Pancreas (tissue), 10 donors: ENCODE measurements at places on chromosomes 12 and 14. TPM values are rescaled to one million over a fixed set of nuclear protein-coding genes. Genes with fewer than 3 reads are reported as not detected.

DNA sequence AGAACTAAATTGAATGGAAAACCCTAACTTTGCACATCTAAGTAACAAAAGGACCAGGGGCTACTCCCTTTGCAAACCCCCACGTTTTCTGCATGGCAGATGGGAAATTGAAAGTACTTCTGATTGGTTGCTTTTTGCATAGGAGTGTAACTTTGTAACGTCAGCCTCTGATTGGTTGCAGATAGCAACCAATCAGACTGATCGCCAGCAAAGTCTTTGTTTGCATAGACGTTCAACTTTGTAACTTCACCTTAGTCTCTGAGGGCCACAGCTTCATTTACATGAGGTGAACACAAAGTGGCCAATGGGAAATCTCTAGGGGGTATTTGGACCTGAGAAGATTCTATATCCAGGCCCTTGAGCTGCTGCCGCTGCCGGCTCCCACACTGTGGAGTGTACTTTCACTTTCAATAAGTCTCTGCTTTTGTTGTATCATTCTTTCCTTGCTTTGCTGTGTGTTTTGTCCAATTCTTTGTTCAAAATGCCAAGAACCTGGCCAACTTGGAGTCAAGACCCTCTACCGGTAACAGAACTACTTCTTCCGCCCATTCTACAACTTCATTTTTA is 102.5 kb upstream of the PRICKLE1 start:
- no peaks in the 10 kb centered on the region for H3K36me3 ChIP-seq
- no peak for DNase-seq
- no peak overlapping the region for H3K27ac ChIP-seq
- no peak overlapping the region for H3K4me3 ChIP-seq

DNA sequence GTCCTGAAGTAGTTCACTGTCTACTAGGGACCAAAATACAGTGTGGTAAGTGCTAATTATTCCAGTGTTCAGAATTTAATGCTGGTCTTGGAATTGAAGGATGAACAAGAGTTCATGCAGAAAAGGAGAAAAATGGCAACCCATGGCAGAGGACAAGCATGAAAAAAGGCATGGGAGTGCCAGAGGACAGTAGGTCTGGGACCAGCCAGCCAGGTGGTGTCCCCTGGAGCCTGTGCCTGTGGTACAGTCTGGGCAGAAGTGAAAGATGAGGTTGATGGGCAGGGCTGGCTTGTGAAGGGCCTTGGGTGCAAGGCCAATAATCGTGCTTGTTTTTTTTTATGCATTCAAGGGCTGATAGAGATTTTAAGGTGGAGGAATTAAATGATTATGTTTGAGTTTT is 21.0 kb downstream of the C12orf75 start:
- H3K4me1 ChIP-seq, result no peaks in the 10 kb centered on the region
- no peak overlapping the region for H3K27ac ChIP-seq
- no peaks in the 10 kb centered on the region for H3K36me3 ChIP-seq

DNA sequence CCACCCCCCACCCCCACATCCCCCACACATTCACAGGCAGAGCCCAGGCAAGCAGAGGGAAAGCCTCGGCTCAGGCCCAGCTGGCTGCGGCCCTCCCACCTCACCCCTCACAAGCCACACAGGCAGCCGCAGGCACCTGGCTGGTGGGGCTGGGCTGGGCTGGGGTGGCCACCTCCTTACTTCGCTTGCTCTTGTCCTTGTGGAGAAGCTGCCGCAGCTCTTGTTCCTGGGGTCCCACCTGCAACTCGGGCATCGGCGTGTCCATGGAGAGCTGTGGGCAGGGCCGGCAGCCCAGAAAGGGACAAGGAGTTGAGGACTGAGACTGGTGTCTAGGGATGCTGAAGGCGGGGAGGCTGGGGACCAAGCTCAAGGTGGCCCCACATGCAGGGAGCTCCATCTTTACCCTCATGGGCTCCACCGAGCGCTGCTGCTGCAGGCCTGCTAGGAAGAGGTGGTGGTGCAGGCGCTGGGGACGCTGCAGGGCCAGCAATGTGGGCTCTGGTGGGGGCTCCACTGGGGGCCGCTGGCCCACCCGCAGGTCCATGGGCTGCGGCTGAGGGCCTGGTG is 21.2 kb downstream of the HDAC7 start:
- no peaks in the 10 kb centered on the region for H3K4me1 ChIP-seq
- H3K4me3 ChIP-seq, result no peak overlapping the region
- no peak overlapping the region for H3K27ac ChIP-seq
- no peak for DNase-seq
- H3K36me3 ChIP-seq, result no peaks in the 10 kb centered on the region

- no peaks in the 10 kb centered on the region for H3K36me3 ChIP-seq
- no peaks in the 10 kb centered on the region for H3K4me1 ChIP-seq
- no peak overlapping the region for H3K4me3 ChIP-seq
- DNase-seq, result no peak
- peaks cover 5% of the 10 kb centered on the region for H3K27me3 ChIP-seq
Observed at GRCh38 chr12:132327336-132328171, 1.8 kb downstream of the GALNT9 start.

DNA sequence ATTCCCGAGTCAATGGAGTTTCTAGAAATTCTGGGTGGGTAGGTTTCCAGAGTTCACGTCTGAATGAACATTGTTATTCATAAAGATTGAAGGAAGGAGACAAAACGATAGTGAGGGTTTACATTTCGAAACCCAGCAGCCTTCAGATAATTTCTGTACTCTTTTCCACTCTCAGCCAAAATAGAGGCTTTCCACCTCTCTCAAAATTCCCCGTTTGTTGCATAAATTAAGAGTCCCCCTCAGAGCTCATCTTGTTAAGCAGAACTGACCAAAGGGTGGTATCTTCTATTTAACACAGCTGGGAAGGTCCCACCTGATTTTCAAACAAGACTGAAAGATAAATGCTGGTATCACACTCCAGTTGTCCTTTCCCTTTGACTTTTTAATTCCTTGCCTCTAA is 21.5 kb upstream of the YARS2 start:
- no peak overlapping the region for H3K4me3 ChIP-seq
- H3K27me3 ChIP-seq, result no peaks in the 10 kb centered on the region
- H3K27ac ChIP-seq, result no peak overlapping the region
- DNase-seq, result no peak
- no peaks in the 10 kb centered on the region for H3K36me3 ChIP-seq

The KRT1 gene
- total RNA-seq, result not detected

DNA sequence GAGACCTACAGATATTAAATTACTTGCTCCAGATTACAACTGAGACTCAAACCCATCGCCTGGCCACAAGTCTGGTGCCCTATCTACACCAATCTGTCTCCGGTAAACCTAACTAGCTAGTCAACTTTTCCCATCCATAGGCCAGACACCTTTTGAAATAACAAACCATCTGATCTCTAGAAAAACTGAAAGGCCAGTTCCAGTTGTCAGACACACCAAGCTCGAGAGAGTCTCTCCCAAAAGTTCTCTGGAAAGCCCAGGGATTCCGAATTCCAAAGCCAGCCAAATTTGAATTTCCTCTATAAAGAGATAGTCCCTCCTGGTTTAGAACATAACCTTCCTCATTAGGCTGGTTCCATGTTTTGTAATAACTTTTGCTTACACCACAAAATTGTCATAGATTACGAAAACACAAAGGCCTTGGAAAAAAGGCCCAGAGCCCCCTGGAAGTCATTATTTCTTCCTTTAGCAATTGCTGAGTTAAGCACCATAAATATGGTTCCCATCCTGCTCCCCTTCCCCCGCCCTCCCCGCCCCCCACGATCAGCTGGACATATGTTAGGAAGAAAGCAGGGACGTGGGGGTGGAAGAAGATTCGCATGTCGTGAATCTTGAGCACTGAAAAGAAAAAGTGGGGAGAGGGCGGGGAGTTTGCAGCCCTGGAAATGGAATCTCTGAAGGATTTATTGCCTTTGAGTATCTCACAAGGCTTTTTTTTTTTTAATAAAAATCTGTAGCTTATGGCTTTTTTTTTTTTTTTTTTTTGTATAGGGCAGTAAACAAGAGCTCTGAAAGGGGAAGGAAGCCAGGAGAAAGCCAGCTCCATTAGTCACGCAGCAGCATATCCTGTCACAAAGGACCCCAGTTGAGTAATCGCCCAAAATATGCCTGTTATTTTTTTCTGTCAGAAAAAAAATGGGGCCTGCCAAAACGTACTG is 110.4 kb downstream of the ZFP36L1 start:
- peak overlapping the region; percentile 68 for H3K27ac ChIP-seq
- DNase-seq, result no peak

The DRAM1 gene
- total RNA-seq, result 4.0 TPM

GRCh38 chr14:33556382-33557121 is 394.3 kb downstream of the EGLN3 start:
- no peaks in the 10 kb centered on the region for H3K27me3 ChIP-seq
- H3K4me1 ChIP-seq, result no peaks in the 10 kb centered on the region
- H3K27ac ChIP-seq, result no peak overlapping the region
- no peak for DNase-seq

- no peak overlapping the region for H3K4me3 ChIP-seq
- DNase-seq, result no peak
- H3K27ac ChIP-seq, result no peak overlapping the region
- no peaks in the 10 kb centered on the region for H3K4me1 ChIP-seq
- H3K36me3 ChIP-seq, result no peaks in the 10 kb centered on the region
Observed at GRCh38 chr12:96057986-96058553, 22.7 kb upstream of the LTA4H start.

The SLC6A13 gene
- not detected for total RNA-seq

- DNase-seq, result no peak
- no peaks in the 10 kb centered on the region for H3K27me3 ChIP-seq
- no peak overlapping the region for H3K27ac ChIP-seq
- no peak overlapping the region for H3K4me3 ChIP-seq
- no peaks in the 10 kb centered on the region for H3K4me1 ChIP-seq
Observed at GRCh38 chr12:131702573-131702877, 8.4 kb upstream of the SFSWAP start.

DNA sequence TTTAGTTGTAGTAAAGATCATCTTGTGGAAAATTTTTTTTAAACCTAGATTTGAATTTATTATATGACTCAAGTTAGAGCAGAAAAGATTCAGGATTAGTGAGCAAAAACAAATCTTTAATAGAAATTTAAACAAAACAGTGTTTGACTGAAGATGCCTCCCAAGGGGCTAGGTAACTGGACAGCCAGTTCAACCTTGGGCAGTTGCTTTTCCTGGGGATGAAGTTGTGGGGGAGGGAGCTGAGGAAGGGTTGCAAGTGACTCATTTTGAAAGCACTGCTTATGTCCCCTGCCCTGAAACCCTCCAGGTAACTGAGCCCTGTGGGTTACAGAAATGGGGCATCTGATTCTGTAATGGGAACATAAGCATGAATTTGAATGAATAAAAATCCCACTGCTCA is 13.1 kb downstream of the CFAP54 start:
- no peak overlapping the region for H3K27ac ChIP-seq
- H3K27me3 ChIP-seq, result no peaks in the 10 kb centered on the region
- no peaks in the 10 kb centered on the region for H3K36me3 ChIP-seq
- no peak overlapping the region for H3K4me3 ChIP-seq
- no peak for DNase-seq

The MED13L gene
- 60.7 TPM for total RNA-seq
